Activated CD8-positive, alpha-beta memory T cell treated with anti-CD3 and anti-CD28 coated beads for 4 hours (primary cell): ENCODE measurements at places on chromosomes 11 and 22.

GRCh38 chr22:33529424-33530113 is 390.7 kb downstream of the LARGE1 start:
- DNase-seq = no peak

DNA sequence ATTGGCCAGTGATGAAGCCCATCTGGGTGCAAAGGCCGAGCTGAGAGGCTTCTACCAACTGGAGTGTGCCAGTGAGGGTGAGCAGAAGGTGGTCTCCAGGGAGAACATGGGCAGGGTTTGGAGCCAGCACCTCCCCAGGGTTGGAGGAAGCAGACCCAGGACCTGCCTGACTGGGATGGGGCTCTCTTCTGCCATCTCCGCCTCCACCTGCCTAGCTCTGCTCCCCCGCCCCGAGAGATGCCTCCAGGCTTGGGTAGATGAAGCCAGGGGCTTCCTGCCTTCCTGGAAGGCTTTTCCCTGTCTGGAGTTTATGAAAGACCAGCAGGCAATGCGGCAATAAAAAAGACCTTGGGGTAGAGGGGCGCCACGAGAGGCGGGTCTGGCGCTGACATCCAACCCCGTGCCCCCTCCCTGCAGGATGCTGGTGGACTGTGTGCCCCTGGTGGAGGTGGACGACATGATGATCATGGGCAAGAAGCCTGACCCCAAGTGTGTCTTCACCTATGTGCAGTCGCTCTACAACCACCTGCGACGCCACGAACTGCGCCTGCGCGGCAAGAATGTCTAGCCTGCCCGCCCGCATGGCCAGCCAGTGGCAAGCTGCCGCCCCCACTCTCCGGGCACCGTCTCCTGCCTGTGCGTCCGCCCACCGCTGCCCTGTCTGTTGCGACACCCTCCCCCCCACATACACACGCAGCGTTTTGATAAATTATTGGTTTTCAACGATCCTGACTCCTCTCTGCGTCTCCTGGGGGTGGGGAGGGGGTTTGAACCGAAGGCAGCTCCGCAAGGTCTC is 3.3 kb downstream of the SELENOM start:
- DNase-seq = no peak

DNA sequence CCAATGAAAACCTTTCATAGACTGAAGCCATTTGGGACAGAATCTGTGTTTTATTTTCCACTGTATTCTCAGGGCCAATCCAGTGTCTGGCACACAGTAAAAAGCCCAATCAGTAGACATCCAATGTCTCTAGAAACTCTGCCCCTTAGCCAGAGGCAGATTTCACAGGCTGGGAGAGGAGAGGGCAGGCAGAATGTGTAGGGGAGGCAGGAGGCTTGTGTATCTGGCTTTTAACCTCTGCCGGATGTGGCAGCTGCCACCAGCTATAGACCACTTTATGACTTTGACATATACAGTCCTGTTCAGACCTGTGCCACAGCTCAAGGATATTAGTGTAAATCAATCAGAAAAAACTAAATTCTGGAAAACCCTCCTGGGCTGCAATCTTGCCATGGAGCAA is 4.4 kb downstream of the EXPH5 start:
- no peak for DNase-seq

DNA sequence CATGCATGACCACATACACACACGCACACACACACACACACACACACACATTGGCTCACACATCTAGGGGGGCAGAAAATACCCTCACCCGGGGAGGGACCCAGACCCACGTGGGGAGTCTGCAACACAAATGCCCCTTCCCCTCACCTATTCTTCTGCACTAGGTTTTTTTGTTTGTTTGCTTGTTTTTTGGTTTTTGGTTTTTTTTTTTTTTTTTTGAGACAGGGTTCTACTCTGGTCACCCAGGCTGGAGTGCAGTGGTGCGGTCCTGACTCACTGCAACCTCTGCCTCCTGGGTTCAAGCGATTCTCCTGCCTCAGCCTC is 28.4 kb downstream of the WEE1 start:
- no peak for DNase-seq

DNA sequence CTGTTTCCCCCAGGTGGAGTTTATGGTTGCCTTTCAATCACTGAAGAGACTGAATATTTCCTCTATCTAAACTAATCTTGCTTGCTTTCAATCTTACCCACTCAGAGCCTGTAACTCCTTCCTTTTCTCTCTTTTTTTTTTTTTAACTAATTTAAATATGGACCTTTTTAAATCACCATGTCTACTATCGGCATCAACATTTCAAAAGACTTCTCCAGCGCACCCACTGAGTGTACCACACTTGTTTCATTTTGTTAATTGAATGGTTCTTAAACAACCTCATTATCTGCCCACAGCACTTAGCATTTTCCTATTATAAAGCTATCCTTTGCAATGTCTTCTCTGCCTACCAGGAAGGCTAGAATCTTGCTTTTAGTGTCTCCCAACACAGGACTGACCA is 1212.5 kb downstream of the LRRC4C start:
- no peak for DNase-seq

- no peak for DNase-seq
Observed at GRCh38 chr11:3786781-3787428, 10.4 kb downstream of the NUP98 start.

- no peak for DNase-seq
Observed at GRCh38 chr11:23542189-23542588, 681.9 kb upstream of the CCDC179 start.

GRCh38 chr11:116984589-116984988 is 113.6 kb downstream of the SIK3 start:
- DNase-seq = no peak

DNA sequence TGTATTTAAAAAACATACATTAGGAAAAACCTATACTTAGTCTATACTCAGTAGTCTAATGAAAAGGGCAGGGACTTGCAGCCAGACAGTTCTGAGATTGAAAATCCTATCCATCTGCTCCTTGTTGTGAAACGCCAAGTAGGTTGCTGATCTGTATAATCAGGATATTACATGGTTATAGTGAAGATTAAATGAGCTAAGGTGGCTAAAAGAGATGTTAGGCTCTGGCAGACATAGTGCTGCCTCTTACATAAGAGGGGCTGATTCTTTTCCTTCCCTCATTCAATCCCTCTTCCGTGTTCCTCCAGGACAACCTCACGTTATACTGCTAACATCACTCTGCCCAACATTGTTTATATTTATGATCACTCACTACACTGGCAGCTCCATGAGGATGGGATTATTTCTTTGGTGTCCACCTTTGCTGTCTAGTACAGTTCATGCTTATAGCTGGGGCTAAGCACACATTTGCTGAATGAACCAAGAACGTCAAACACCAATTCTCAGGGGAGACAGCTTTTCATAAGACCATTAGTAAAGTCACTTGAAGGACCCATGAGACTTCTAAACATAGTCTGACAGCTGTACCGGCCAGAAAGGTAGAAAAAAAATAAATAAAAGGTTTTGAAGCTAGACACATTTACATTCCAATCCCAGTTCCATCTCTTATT is 46.3 kb downstream of the GAB2 start:
- DNase-seq = no peak

DNA sequence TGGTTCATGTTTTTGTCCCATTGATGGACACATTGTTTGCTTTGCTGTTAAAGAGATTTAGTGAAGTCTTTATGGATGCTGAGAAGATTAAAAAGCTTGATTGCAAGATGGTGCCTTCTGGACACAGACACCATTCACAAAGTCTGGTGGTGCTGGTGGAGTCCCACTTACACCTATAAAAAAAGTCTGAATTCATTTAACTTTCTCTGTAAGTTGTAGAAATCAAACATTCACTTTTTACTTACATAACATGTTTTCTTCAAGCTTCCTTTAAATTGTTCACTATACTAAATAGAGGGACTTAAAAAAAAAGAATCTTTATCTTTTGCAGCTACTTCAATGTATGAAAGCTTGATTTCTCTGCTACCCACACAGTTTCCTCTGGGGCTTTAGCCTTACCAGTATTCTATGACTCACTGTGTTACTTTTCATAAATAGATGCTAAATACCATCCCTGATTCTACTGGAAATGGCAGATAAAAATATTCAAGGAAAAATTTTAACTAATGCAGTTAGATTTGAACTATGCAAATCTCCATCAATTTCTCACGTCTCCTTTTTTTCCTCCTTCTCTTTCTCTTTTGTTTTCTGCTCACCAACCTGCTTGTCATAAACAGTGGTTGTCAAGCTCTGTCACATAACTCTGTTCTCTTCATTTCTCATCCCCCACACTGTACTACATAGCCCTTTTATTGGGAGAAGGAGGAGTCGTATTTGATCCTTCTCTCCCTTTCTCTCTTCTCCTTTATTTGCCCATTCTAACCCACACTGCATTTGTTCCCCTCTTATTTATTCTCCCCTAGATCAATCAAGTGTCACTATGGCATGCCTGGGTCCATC is 89.7 kb downstream of the FAM76B start:
- DNase-seq = no peak

- no peak for DNase-seq
Observed at GRCh38 chr22:31441652-31442051, 42.2 kb downstream of the DRG1 start.

DNA sequence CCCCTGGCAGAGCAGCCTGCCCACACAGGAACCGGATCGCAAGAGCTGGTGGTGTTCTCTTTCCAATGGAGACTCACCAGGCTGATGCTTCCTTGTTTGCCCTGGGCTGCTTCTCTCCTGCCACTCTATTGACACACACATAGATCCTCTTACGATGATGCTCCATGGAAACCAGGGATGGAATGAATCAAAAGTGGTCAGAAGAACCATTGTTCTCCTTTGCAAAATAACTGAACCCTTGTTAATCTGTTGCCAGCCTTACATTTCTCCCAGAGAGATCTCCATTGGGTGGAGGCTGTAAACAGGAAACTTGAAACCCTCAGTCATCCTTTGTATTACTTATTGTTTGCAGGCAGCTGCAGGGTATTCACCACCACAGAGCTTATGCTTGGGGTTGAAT is 24.6 kb upstream of the LDLRAD3 start:
- no peak for DNase-seq

- no peak for DNase-seq
Observed at GRCh38 chr11:65640483-65641296, 2.8 kb downstream of the SIPA1 start.

DNA sequence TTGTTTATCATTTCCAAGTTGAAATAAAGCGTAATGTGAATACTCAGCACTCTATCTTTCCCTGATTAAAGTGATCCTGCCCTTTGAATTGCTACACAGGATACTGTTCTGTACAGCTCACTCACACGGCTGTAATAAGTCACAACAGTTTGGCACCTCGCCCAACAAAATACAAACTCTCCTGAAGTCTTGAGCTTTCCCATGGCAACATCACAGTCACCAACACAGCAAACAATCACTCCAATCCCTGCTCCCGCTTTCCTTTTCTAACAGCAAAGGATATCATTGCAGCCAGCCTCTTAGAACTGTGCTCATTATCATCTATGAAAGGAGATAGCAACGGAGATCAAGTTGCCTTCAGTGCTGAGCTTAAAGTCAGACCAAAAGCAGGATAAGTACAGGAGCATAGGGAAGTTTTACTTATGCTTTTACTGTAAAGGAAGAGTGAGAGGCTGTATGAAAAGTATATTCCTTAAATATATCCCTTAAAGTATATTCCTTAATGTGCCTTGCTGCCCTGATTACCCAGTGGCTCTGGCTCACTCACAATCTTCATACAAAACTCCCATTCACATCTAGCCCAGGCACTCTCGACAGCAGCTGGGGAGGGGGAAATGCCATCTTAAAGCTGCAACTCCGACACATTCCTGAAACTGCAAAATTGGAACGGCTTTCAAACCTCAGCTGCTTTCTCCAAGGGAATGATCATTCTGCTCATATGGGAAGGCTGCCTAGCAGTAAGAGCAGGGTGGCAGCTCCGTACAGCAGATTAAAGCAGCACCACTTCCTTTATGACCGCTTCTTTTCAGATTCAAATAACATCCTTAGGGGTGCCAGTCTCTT is 35.8 kb downstream of the MAML2 start:
- DNase-seq = no peak

DNA sequence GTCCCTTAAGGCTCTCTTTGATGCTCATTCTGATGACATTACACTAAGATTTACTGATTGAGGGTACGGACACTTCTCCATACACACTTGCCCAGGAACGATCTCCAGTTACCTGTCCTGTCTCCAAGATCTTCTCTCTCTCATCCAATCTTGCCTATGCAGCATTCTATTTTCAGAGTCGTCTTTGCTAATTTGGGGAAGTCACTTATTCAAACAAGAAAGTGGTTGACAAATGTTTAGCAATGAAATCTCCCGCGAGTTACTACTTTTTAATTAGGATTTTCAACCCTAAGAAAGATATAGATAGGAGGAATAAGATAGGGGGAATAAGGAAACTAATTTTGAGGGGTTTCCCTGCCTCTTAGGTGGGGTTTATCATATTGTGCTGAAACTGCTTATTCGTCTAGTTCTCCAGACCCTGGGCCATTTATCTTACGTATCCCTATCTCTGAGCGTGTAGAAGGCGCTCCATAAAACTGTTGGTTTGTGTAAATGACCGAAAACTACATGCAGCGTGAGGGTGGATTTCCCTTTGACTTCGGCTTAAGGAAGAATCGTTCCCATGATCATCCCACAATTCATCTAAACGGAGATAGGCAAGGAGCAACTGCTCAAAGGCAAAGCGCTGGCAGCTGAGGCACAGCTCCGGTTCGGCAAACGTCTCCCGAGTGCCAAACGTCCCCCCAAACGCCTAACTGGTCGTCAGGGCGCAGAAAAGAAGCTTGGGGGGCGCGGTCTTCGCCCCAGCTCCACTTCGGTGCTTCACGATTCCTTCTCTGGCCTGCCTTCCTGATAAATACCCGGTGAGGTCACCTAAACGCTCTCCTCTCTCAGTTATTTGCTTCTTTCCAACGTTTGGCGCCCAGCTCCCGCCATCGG is 804 bp downstream of the APIP start:
- DNase-seq = no peak

DNA sequence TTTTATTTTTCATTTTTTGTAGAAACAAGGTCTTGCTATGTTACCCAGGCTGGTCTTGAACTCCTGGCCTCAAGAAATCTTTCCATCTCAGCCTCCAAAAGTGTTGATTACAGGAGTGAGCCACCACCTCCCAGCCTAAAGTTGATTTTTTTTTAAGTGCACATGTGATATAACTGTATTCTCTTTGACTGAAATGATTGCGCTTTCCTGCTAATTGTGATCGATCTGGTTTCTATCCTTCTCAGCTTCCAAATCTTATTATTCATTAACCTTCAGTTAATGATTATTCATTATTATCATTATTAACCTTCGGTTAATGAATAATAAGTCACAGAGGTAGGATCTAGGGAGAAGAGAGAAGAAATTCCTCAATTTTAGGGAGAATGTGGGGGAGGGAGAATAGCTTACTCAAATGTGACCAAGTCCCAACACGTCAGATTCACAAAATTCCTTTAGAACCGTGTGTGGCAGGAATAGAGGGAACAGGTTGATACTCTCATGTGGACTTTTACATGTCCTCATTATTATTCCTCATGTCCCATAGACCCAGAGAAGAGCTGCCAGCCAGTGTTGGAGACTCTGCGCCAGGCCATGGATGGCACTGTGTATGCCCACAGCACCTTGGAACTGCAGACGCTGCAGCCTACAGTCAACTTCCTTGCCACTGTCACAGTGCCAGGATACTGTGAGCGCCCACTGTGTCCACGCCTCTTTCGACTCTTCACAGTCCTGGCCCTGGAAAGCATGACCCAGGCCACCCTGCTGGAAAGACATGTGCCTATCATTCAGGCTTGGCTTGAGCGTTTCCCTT is 47.1 kb downstream of the RRP8 start:
- no peak for DNase-seq
